ENCODE measurements at places on chromosomes 5 and 9.

DNA sequence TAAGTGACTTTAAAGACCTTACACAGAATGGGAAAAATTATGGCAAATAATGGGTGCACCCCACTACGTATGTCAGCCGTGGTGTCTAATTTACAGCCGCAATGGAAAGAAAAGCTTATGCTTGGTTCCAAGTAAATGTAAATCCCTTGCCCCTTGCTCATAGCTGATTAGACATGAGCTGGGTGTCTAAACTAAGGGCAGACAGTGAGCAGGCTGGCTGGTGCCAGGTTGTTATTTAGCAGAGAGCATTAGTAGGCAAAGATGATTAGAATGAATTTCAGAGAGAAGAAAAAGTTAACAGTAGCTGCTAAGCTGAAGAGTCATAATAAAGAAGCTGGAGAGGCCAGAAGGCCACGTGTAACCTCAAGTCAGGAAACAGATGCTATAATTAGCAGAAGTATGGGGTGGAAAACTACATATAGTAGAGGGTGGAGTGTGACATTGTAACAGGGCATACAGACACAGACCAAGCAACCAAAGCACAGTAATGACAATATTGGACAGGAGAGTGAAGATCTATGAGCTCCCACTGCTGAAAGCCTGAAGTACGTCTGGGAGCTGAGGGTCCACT, 257.7 kb downstream of the MCTP1 start:
- DNase-seq = no peak

DNA sequence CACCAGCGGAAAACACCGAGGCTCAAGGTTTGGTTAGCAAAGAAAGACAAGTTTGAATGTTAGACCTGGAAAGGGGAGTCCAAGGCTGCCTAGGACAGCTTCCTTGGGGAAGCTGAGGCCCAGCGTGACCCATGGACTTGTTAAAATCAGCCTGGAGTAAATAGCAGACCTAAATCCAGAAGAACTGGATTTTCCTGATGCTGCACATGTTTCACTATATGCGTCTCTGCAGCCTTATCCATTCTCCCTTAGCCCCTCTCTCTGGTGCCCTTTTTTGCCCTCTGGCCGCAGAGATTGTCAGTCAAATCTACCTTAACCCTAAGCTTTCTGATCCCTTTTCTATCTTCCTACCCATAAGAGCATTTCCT, 119.9 kb downstream of the NTRK2 start:
- DNase-seq = no peak

DNA sequence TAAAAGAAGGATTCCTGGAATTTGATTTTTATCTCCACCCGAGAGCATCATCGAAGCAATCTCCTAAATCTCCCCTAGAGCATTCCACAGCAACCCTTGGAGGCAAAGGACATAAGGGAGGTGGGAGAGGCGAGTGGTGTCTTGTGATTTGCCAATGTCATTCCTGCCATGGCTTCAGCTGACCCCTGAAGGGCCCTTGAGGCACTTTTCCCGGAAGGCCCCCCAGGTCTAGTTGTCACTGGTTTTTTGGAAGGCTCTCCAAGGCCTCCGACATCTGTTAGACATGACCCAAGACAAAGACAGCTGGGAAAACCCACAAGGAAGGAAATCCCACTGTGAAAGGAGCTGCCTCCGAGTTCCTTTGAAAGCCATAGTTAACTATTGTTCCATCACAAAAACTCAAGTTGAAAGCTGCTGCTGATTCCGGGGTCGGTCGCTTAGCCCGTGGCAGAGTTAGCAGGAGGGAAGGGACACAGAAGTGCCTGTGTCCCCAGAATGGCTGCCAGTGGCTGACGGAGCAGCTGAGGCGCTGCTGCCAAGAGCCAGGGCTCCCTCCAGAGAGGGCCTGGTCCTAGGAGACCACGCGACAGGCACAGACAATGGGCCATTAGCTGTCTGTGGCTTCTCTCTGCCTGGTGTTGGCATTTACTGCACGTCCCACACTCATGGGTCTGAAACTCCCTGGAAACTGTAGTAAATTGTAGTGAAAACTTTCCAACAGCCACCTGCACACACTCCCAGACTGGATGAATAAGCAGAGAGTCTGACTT, 24.4 kb upstream of the TRIO start:
- DNase-seq = no peak

GRCh38 chr9:89676281-89676680, 71.5 kb downstream of the GADD45G start:
- DNase-seq = no peak

- DNase-seq = no peak
These were observed 53.5 kb upstream of the GRIN3A start for GRCh38 chr9:101791938-101792337.

DNA sequence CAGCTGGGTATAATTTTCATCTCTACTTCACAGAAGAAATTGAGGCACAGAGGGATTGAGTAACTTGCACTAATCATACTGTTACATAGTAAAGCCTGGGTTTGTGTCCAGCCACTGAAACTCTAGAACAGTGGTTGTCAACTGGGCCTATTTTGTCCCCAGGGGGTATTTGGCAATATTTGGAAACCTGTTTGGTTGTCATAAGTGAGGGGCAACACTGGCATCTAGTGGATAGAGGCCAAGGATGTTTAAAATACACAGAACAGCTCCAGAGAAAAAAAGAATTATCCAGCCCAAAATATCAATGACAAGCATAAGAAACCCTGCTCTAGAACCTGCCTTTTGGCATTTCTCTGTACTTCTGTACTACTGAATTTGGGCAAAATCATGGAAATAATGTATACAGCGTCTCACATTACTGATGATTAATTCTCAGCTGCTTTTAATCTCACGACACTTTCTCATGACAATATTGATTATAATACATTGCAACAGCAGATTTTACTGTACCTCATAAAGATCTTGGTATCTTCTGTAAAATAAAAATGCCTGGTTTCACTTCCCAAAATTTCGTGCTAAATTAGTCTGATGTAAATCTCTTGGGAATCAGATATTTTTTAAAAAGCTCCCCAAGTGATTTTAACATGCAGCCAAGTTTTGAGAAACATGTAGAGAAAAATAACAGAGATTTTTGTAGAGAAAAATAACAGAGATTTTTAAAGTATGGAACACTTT, 112.7 kb downstream of the RORB start:
- no peak for DNase-seq

- DNase-seq = no peak
These were observed 45.2 kb upstream of the NEK6 start for GRCh38 chr9:124212381-124213050.

DNA sequence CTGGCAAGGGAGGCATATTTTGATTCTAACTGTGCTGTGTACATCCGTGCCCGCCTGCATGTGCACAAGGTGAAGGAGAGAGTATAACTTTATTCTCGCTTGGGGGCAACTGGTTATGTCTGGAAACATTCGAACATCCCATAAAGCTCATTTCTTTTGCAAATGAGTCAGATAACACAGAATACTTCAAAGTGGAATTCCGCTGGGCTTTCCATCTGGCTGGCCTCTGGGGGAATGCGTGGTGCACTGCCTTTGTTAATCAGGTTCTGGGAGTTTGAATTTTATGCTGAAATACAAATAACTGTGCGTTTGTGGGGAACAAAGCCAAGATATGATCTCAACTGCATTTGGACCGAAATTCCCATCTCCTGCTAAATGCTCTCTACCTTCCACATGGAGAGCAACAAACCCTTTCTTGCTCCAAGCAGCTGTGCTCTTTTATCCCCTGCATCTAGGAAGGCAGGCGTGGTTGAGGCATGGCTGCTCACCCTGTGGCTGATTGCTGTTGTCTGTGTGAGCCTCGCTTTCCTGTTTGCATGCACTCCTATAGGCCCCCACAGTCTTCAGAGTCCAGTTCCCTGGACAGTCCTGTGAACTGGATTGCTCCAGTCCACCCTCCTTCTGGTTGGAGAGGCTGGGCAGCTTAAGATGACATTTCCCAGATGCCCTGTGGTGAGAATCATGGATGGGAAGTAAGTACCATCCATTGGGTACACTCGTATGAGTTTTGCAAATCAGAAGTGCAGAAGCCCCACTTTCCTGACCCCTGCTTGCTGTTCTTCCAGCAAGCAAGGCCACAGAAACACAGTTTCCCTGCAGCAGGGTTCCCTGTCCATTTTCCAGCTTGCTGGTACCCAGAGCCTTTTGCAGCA, 82.9 kb upstream of the ALDH1B1 start:
- no peak for DNase-seq

DNA sequence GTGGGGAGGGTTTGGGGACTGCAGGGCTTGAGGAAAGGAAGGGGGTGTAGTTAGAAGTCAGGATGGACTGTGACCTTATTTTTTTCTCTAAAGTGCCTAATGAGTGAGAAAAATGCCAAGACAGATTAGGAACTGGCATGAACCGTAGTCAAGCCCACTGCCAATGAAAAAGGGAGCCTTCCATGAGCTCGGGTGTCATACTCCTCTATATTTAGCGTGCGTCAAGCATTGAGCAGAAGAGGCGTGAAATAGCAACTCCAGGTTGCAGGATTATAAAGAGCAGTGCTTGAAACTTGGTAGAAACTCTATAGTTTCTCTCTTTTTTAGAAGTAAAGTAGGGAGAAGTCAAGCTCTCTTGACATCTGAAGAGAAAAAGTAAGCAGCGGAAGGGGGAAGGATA, 1.8 kb downstream of the SGCD start:
- DNase-seq = no peak

GRCh38 chr5:37615184-37615583, 224.7 kb downstream of the GDNF start:
- no peak for DNase-seq

GRCh38 chr5:159405611-159406031, 75.3 kb upstream of the IL12B start:
- DNase-seq = peak; percentile 20

- peak; percentile 45 for DNase-seq
These were observed 639.0 kb downstream of the CCDC171 start for GRCh38 chr9:16191691-16192402.

- DNase-seq = no peak
These were observed 16.6 kb upstream of the RALGDS start for GRCh38 chr9:133137451-133138231.

DNA sequence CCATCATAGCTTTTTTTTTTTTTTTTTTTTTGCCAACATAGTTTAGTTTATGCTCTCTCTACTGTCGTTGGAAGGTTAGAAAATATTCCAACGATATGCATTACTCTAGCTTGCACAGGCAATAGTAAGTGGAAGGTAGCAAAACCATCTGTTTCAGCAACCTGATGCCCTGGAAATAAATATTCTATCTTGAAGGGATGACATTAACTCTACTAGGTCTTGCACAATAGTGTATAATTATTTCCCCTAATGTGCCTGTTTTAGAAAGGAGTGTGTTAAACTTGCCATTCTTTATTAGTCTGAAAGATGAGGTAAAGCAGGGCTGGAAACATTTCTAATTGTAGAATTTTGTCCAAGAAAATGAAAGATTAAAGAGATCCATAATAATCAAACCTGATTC, 111.0 kb downstream of the PCSK5 start:
- no peak for DNase-seq

DNA sequence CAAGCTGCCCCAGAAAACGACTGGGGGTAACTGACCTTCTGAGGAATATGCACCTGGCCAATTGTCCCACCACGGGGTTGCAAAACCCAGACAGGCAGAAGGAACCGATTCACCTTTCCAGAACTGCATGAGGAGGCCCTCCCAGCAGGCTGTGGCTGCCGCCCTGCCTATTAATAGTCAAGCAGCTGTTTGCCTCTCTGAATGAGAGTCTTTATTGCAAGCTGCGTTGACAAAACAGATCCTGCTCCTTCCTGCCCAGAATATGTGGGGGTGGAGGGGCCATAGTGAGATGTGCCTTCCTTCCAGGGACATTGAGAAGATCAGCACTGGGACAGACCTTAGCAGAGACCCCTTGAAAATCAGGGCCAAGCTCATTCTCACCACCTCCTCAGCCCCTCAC, 18.3 kb upstream of the TCOF1 start:
- no peak for DNase-seq

GRCh38 chr9:20242510-20243189, 379.6 kb downstream of the MLLT3 start:
- DNase-seq = peak; percentile 15

DNA sequence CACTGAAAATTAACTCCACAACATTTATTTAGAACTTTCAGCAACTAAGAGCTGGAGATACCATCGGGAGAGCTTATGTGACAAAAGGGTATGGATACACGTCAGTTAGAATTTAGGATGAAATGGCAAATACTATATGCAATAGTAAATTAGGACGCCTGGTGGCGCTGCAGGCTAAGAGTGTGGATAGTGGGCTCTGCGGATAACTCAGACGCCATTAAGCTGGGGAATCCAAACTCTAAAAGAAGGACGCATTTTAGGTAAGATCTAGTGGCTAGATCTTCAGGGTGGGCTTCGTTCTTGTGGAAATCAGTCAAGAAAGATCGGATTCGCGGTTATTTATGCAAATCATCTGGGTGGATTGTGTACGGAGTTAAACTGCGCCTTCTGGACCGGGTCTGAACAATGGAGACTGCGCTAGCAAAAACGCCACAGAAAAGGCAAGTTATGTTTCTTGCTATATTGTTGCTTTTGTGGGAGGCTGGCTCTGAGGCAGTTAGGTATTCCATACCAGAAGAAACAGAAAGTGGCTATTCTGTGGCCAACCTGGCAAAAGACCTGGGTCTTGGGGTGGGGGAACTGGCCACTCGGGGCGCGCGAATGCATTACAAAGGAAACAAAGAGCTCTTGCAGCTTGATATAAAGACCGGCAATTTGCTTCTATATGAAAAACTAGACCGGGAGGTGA, at the start of gene PCDHB5:
Gene PCDHB5 (plus strand): TSS at position 177 of the 688 bp plus-strand sequence. CDS start 229 bp downstream, at position 406.
- DNase-seq = no peak

DNA sequence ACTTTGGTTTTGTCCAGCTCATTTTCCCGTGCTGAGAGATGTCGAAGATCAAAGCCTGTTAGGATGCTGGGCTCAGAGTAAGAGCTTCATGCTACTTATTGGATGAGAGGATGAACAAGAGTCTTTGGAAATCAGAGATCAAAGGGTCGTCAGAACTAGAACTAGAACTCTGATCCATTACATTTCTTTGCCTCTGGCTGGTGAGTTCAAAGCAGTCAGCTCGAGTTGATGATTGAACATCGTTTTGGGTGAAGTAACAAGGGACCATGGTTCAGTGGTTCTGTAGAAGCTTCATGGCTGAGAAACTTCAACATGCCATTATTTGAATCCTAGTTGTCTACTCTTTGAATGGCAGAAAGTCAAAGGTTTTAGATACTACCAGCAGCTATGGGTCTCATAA, 320.3 kb downstream of the ARHGEF28 start:
- no peak for DNase-seq

GRCh38 chr5:179909224-179909623, 1.5 kb upstream of the TBC1D9B start:
- DNase-seq = no peak

DNA sequence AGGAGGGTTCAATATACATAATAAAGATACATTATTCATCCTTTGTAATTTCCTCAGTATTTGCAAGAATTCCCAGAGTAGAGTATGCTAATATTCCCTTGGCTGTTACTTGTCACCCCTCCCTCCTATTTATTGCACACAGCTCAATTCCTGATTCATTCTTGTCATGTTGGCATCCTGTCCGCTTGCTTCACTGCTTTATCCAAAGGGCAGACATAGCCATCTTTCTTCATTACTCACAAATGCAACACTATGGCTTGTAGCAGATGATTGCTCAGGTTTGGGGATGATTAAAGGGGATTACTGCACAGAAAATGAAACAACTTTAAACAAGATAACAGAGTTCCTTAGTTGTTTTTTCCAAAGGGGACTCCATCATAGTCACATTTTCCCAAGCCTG, 1.2 kb upstream of the IL33 start:
- no peak for DNase-seq
